ENCODE measurements at places on chromosomes 13 and 19.
A peak's percentile ranks its signal among the peaks of the same experiment; 100 is the strongest.

- peak; percentile 89 for DNase-seq
Observed at GRCh38 chr19:480016-480855, 16.1 kb upstream of the MADCAM1 start.

GRCh38 chr13:51614350-51614786, 30.1 kb downstream of the WDFY2 start:
- DNase-seq, result peak; percentile 52

GRCh38 chr13:65638572-65639168, 1591.5 kb downstream of the PCDH9 start:
- peak; percentile 23 for DNase-seq

DNA sequence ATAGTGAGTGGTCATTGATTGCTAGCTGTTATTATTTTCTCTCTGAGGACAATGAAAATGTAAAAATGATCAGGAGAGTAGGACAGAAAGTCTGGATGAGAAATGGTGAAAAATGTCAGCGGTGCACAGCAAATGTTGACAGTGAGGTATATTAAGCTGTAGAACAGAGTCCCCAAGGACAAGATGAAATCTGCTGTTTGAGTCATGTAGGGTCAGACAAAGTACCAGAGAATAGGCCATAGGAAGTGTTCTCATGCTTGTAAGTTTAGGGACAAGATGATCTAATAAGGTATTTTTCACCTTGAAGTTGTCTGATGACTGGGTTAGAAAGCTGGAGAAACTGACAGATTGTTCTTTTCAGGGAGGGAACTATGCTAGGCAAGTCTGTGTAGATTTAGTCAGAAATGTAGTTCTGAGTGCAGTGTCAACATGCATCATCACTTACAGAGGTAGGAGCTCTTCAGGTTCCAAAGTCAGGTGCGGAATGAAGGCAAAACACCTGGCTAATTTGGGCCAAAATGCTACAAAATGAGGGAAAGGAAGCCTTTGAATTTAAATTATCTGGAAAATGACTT, 369.3 kb downstream of the DLEU7 start:
- no peak for DNase-seq

DNA sequence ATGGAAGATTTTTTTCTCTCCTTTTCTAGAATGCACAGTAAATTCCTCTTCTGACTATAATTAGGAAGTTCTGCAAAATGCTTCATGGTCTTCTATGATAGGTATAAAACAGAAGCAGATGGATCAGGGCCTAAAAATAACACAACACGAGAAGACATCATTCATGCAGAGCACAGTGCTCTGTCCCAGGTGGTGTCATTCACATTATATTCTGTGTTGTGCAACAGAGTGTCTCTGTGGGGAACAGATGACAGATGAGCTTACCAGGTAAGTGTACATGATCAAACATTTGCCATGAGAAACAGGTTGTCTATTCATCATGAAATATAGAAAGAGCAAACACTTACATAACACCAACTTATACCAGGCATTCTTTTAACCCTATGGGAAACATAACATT, 288.3 kb downstream of the KCTD12 start:
- no peak for DNase-seq

GRCh38 chr13:113547238-113547971, 37.1 kb upstream of the TFDP1 start:
- DNase-seq, result no peak

DNA sequence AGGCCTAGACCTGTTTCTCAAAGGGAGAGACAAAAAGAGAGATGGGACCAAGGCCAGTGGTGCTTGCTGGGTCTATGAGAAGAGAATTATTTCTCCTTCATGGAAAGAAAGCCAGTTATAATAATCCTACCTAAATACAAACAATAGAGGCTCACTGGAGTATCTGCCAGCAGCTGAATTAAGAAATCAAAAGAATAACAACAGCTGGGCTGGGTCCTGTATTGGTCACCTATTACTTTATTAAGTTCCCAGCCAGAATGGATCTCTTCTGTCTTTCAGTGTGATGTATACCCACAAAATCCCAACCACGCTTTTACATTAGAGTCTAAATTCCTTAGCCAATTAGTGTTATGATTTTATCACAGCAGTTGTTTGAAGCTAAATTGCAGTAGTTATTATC, 297.8 kb upstream of the DACH1 start:
- no peak for DNase-seq

DNA sequence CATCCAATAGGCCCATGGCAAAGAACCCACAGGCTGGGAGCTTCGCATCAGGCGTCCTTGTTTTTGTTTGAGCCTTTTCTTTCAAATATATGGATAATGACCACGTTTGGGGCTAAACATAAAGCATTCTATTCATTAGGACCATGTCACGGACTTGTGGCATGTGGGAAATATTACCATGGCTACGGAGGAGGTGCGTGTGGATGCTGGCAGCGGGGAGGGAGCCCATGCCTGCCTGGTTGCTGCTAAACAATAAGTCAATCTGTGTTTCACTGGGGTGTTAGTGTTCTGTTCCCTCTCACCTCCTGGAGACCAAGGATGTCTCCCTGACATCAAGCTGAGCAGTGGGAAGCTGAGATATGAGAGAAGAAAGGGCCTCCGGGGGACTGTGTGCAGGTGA, 121.1 kb downstream of the IRS2 start:
- DNase-seq, result no peak

- no peak for DNase-seq
Observed at GRCh38 chr19:19649580-19649995, 6.1 kb upstream of the GMIP start.

Measured in adrenal gland (tissue), 19 donors.